H1 (cell line): ENCODE measurements at places on chromosomes 11 and 22. TPM values are rescaled to one million over a fixed set of nuclear protein-coding genes. Genes with fewer than 3 reads are reported as not detected.

DNA sequence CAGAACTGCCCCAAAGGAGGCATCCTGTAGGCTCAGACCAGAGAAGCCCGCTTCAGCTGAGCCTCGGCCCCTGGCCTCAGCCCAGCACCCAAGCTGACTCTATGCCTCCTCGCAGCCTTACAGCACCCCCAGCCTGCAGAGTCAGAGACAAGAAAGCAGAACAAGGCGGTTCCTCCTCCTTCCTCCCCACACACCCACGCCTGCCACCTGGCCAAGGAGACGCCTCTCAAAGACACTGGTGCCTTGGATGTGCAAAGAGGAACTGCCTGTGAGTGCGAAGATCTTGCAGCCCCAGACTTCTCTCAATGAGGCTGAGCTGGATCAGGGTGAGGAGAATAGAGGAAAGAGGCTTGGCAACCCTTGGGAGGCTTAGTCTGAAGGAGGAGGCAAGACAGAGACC is 60.2 kb downstream of the PDE2A start:
- H3K27ac ChIP-seq: no peak overlapping the region
- H3K36me3 ChIP-seq: no peaks in the 10 kb centered on the region; the same call in 1 of the 2 replicates
- no peak overlapping the region for H3K4me3 ChIP-seq
- no peak for DNase-seq

DNA sequence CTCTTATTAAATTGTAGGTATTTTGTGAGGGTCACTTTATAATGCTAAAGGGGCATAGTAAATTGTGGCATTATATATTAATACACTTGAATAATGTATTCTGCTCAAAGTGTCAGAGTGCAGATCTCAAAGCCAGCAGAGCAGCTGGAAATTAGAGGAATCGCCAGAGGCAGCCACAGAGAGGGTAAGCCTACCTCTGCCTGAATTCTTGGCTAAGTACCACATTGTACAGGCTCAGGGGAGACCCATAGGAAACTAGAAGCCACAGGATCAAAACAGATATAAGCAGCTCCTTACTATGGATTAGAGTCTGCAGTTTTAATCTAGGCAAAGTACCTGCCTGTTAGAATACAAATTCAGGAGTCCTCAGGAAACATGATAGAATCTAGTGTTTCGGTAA is 249.3 kb downstream of the DDX10 start:
- no peaks in the 10 kb centered on the region for H3K36me3 ChIP-seq
- no peak overlapping the region for H3K4me3 ChIP-seq
- DNase-seq: no peak
- H3K4me1 ChIP-seq: no peaks in the 10 kb centered on the region
- H3K27ac ChIP-seq: no peak overlapping the region
- H3K27me3 ChIP-seq: no peaks in the 10 kb centered on the region

DNA sequence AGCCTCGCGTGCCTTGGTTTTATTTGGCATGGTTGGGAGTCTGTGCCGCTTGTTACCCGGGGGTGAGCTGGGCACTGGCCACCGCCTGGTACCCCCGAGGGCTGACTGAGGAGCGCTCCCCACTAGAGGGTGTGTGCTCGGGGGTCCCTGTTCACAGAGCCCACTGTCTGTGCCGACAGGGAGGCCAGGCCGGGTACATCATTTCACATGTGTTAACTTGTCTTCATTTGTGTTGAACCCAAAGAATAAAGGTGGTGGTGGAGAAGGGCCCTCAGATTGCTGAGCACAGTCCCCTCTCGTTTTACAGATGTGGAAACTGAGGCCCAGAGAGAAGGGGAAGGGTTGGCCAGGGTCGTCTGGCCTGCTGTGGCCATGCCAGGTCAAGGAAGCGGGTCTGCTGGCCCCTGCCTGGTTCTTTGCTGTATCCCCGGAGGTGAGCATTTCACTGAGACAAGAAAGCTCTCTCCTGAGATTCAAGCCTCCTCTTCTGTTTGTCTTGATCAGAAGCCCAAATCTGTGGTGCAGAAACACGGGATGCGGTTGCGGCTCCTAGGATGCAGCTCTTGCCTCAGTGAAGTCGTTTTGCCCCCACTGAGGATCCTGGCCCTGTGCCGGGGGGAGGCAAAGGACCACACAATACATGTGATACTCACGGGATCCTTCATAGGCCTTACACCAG is 60.8 kb downstream of the FBLN1 start:
- DNase-seq: no peak
- no peak overlapping the region for H3K27ac ChIP-seq
- H3K27me3 ChIP-seq: no peaks in the 10 kb centered on the region
- H3K4me3 ChIP-seq: no peak overlapping the region
- H3K36me3 ChIP-seq: no peaks in the 10 kb centered on the region; the same call in 1 of the 2 replicates
- peaks cover 10% of the 10 kb centered on the region; the same call in 1 of the 2 replicates for H3K4me1 ChIP-seq

DNA sequence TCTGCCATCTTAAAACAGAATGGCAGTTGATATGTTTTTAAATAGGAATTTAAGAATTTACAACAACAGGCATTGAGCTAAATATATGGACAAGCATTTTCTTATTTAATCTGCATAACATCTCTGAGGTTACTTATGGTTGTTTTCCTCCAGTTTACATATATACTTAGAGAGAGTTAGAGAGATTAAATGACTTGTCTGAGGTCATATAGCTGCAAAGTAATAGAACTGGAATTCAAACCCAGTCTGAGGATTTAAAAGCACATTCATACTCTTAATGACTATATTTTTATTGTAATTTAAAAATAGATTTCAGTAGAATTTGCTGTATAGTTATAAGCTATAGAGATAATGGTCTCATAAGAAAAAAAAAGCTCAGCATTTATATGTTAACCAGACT is 81.4 kb upstream of the GRIK4 start:
- no peaks in the 10 kb centered on the region for H3K4me1 ChIP-seq
- no peak overlapping the region for H3K27ac ChIP-seq
- H3K27me3 ChIP-seq: no peaks in the 10 kb centered on the region
- no peak overlapping the region for H3K4me3 ChIP-seq
- DNase-seq: no peak
- H3K36me3 ChIP-seq: no peaks in the 10 kb centered on the region; the same call in none of the 2 replicates

DNA sequence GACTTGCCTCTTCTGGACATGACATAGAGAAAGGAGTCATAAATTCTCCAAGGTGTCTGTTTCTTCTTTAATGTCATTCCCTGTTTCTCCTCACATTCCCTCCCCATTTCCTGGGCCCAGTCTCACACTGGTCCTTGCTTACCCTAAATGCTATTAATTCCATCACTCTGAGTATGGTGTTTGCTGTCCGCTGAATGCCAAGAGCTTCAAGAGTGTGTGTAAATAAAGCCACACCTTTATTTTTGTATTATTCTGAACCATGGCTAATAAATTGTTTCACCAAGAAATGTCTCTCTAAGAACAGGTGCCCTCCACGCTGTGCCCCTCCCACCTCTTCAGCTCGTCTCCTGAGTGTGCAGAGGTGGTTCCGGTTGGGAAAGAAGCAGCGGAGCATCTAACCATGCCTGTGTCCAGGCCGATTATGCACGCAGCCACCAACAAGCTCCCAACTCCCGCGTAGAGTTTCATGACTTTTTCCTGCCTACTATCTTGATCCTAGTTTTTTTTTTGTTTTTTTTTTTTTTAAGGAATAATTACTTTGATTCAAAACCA is 8.6 kb downstream of the TMEM121B start:
- H3K27ac ChIP-seq: no peak overlapping the region
- no peaks in the 10 kb centered on the region for H3K27me3 ChIP-seq
- DNase-seq: no peak
- H3K36me3 ChIP-seq: no peaks in the 10 kb centered on the region

GRCh38 chr11:117872420-117872961 is 4.0 kb downstream of the FXYD6 start:
- no peaks in the 10 kb centered on the region for H3K36me3 ChIP-seq
- H3K4me1 ChIP-seq: peaks cover 29% of the 10 kb centered on the region
- no peak overlapping the region for H3K27ac ChIP-seq
- peaks cover 13% of the 10 kb centered on the region; the same call in 1 of the 2 replicates for H3K27me3 ChIP-seq
- no peak for DNase-seq

- H3K27me3 ChIP-seq: no peaks in the 10 kb centered on the region
- DNase-seq: no peak
- H3K36me3 ChIP-seq: no peaks in the 10 kb centered on the region
- H3K4me3 ChIP-seq: no peak overlapping the region
Measured at GRCh38 chr11:70517988-70518907, 119.9 kb downstream of the CTTN start.

- no peak for DNase-seq
- H3K27ac ChIP-seq: no peak overlapping the region
- H3K4me1 ChIP-seq: peaks cover 4% of the 10 kb centered on the region; the same call in 1 of the 2 replicates
Measured at GRCh38 chr11:57348636-57349313, 10.6 kb downstream of the P2RX3 start.

DNA sequence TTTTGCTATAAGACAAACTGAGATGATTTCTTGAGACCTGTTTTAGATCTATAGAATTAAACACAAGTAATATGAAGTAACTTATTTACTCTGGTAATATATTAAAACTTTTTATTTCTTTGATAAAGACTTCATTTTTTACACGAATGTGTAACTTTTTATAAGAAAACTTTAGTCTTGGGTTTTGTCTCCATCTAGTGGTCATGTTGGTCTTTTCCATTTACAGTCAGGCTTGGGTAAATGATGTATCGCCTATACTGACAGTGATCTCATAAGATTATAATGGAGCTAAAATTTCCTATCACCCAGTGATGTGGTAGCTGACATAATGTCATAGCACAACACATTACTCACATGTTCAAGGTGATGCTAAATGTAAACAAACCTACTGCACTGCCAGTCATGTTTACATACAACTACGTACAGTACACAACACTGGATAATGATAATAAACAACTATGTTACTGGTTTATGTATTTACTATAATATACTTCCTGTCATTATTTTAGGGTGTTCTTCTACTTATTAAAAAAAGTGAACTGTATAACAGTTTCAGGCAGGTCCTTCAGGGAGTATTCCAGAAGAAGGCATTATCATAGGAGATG is 7.5 kb upstream of the C11orf97 start:
- H3K36me3 ChIP-seq: peaks cover 3% of the 10 kb centered on the region; the same call in 1 of the 2 replicates
- no peaks in the 10 kb centered on the region for H3K4me1 ChIP-seq
- H3K27ac ChIP-seq: no peak overlapping the region
- no peak overlapping the region for H3K4me3 ChIP-seq

GRCh38 chr11:45233804-45234170 is 52.4 kb downstream of the SYT13 start:
- no peak for DNase-seq
- no peaks in the 10 kb centered on the region for H3K27me3 ChIP-seq
- H3K4me1 ChIP-seq: 0 out of 2 replicates have a peak, but pooled peaks cover 4% of the 10 kb centered on the region

GRCh38 chr11:36389811-36390210 is 93.7 kb downstream of the PRR5L start:
- no peaks in the 10 kb centered on the region for H3K4me1 ChIP-seq
- H3K36me3 ChIP-seq: no peaks in the 10 kb centered on the region
- no peak overlapping the region for H3K4me3 ChIP-seq
- no peak for DNase-seq

- H3K4me1 ChIP-seq: no peaks in the 10 kb centered on the region
- no peak overlapping the region for H3K27ac ChIP-seq
- H3K4me3 ChIP-seq: no peak overlapping the region
- DNase-seq: no peak
- H3K36me3 ChIP-seq: peaks cover 4% of the 10 kb centered on the region; the same call in 1 of the 2 replicates
Measured at GRCh38 chr22:24855794-24856193, 49.8 kb downstream of the SGSM1 start.

DNA sequence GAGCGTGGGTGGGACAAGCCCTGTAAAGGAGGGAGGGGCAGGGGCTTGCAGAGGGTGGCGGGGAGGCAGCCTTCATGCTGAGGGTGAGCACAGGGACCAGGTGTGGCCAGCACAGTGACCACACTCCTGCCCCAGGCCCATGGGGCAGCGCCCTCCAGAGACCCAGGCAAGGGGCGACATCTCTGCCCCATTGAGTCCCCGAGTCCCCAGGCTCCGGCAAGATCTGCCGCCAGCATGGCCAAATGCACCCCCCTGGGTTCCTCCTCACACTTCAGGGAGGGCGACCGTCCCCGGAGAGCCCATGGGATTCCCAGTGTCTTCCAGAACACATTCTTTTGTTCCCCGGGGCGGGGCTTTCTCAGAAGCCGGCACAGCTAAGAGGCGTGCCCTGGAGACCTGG is 362.5 kb downstream of the TBC1D22A start:
- no peak for DNase-seq
- peaks cover 4% of the 10 kb centered on the region; the same call in 1 of the 2 replicates for H3K4me1 ChIP-seq
- no peaks in the 10 kb centered on the region for H3K36me3 ChIP-seq
- H3K4me3 ChIP-seq: no peak overlapping the region

GRCh38 chr22:44379817-44380755 is 67.3 kb upstream of the SHISAL1 start:
- H3K4me1 ChIP-seq: 0 out of 2 replicates have a peak, but pooled peaks cover 3% of the 10 kb centered on the region
- no peak for DNase-seq
- no peak overlapping the region for H3K27ac ChIP-seq
- no peaks in the 10 kb centered on the region for H3K36me3 ChIP-seq

DNA sequence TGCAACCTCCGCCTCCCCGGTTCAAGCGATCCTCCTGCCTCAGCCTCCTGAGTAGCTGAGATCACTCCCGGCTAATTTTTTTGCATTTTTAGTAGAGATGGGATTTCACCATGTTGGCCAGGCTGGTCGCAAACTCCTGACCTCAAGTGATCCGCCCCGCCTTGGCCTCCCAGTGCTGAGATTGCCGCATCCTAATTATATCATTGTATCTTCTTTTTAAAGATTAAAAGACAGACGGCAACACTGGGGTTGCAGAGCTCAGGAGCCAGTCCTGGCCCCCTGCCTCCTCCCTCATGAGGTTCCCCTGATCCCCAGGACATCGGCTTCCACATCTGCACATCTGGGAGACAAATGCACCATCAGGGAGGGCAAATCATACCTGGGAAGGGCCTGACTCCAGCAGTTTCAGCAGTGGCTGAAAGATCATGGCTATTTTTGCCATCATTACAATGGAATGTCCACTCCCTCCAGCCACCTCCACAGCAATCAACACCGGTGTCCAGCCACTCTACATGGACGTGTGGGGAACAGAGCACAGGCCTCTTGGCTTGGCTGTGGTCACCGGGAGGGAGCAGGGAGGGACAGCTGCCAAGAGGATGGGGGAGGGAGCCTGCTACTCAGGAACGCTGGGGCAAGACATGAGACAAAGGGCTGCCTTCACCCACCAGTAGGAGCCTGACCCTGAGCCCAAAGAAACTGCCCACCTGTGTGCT is 9.2 kb upstream of the CELSR1 start:
- no peaks in the 10 kb centered on the region; the same call in 1 of the 2 replicates for H3K27me3 ChIP-seq
- H3K4me3 ChIP-seq: no peak overlapping the region
- DNase-seq: no peak
- H3K4me1 ChIP-seq: peaks cover 2% of the 10 kb centered on the region; the same call in 1 of the 2 replicates

DNA sequence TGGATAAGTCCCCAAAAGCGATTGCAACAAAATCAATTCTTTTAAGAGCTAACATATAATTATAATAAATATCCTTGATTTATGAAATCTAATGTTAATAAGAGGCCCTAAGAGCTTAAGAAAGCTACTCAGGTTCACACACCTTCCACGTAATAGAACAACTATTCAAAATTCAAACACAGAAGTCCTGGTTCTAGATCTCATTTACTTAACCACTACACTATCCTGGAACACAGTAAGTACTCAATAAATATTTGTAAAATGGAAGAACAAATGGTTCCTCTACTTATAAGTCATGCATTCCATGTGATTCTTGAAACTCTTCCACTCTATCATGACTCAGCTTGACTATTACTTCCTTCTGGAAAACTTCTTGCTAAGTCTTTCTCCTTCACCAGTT is 268.2 kb downstream of the FAM181B start:
- DNase-seq: no peak
- H3K36me3 ChIP-seq: no peaks in the 10 kb centered on the region
- H3K4me1 ChIP-seq: no peaks in the 10 kb centered on the region
- H3K27me3 ChIP-seq: no peaks in the 10 kb centered on the region

- H3K4me3 ChIP-seq: no peak overlapping the region
- H3K4me1 ChIP-seq: no peaks in the 10 kb centered on the region
- DNase-seq: no peak
Measured at GRCh38 chr11:108322666-108323065, 99.8 kb downstream of the ATM start.

The RFPL1 gene
- not detected in 2 replicates for total RNA-seq

The RNF169 gene
- total RNA-seq: 12.1 and 12.5 TPM in 2 replicates

The MIAT gene
- 33.8 and 36.0 TPM in 2 replicates for total RNA-seq

The MS4A10 gene
- not detected in 2 replicates for total RNA-seq
